Hippocampal formation (tissue), 2 donors: ENCODE measurements at places on chromosomes 12 and 14.
A peak's percentile ranks its signal among the peaks of the same experiment; 100 is the strongest.

DNA sequence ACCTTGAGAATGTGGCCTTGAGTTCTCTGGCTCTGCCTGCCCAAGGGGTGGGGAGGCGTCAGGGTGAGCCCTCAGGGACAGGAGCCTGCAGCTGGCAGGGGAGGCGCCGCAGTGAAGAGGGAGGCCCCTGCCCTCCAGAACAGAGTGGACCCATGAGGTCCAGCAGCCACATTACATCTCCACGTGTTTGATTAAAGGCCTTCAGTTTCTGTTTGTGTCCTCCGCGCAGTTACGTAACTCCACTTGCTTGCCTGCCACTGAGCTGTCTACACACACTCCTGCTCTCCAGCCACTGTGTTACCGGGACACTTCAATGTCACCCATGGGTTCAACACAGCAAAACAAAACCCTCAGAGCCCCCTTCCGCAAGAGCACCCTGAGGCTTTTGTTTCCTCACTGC is 70.4 kb downstream of the CHGA start:
- no peak for DNase-seq

DNA sequence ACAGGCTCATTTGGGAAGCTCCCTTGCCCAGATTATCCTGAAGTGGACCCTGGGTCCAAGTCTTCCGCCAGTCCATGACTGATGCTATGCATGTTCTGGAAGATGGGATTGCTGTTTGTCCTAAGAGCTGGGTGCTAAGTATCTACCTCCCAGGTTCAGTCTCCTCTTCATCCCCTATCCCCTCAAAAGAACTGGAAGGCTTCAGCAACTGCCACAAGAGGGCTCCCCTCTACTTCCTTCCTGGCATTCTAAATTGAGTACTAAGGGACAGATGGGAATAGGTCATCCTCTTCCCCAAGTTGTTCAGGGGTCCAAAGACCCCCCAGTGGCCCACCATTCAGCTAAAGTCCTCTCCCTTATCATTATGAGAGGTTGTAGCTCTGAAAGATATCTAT is 9.0 kb upstream of the FKBP11 start:
- no peak for DNase-seq

DNA sequence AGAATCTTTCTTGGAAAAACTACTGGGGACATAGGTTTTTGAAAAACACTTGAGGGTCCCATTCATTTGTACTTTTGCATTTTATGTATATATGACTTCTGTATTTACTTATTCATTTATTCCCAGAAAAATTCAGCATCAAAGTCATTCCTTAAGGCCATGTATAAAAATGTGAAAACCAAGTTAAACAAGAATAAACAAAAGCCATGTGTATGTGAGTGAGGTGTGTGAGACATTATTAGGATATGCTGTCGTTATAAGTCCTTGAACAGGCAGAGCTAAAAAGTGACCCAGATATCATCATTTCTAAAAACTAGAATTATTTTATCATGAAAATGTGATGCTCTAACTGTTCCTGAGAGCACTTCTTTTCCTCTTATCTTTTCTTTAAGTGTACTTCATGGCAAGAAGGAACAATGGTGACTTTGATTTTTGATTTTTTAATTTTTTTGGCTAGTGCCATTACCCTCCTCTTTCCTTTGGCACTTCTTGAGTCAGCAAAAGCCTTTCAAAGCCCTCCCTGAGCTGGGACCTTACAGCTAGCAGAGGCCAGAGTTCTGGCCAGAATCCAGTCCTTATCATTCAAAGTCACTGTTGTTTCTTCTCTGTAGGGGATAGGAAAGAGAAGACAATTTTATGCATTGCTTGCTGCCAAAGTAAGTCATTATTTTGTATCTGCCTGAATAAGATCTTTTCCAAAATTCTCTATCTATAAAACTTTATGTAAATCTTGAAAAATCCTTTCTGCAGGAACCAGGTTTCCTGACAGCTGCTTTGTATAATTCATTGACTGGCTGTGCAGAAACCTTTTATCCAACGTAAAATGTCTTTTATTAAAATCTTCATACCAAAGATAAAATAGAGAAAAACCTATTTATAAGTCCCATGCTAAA is 419.7 kb upstream of the PRICKLE1 start:
- DNase-seq = no peak

- no peak for DNase-seq
Measured at GRCh38 chr12:119206348-119207062, 27.8 kb downstream of the HSPB8 start.

DNA sequence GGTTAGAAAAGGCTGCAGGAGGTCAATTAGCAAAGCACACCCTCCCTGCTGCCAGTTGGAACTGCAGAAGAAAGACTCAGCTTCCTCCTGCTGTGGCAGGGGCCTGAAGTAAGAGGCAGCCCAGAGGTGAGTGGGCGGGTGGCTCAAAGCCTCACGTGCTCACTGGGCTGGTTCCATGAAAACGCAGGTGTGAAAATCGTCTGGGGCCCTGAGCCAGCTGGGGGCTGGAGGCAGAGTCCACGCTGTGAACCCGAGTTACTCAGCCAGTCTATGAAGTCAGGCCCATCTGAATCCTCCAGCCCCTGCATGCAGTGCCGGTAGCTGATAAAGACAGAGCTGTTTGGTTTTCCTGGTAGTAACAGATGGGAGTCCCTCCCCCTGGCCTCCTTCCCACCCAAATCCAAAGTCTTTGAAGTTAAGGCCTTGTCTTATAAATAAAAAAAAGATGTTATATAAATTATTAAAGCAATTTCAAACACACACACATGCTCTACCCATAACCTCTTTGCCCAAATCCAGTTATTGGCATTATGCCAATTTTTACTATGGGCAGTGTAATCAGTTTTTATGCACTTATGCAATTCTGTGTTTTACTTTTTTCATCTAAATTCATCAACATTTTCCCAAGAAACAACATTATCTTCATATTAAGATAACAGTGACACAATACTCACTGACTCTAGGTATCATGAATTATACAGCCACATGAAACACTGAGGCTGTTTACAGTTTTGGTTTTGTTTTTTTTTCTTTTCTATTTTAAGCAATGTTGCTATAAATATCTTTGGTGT is 57.9 kb upstream of the PNMA1 start:
- no peak for DNase-seq

GRCh38 chr12:93356214-93356613 is 21.5 kb upstream of the NUDT4 start:
- no peak for DNase-seq

- no peak for DNase-seq
Measured at GRCh38 chr14:105865904-105866840, 339.8 kb downstream of the TMEM121 start.

DNA sequence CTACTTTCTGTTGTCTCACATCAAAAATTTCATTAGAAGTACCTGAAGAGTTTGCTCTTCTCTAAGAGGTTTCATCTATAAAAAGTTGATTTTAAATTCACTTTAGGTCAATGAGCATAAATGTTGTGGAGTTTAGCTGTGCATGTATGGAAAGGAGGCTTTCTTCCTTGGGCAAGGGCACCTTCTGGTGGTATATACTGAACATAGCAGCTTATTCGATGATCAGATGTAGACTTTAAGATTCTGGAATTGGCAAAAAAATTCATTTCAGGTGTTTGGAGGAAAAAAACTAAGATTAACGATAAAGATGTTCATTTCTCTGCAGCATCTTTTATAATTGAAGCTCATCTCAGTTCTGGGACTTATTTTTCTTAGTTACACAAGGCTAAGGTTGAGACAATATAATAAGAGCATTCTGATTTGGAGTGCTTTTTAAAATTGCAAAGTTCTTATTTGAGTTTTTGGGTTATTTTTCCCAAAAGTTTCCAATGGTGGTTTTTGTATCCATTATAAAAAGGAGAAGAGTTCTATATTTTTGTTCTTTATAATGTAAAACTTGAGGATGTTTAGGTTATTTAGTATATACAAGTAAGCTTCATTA is 46.8 kb downstream of the TMEM117 start:
- peak; percentile 8 for DNase-seq

DNA sequence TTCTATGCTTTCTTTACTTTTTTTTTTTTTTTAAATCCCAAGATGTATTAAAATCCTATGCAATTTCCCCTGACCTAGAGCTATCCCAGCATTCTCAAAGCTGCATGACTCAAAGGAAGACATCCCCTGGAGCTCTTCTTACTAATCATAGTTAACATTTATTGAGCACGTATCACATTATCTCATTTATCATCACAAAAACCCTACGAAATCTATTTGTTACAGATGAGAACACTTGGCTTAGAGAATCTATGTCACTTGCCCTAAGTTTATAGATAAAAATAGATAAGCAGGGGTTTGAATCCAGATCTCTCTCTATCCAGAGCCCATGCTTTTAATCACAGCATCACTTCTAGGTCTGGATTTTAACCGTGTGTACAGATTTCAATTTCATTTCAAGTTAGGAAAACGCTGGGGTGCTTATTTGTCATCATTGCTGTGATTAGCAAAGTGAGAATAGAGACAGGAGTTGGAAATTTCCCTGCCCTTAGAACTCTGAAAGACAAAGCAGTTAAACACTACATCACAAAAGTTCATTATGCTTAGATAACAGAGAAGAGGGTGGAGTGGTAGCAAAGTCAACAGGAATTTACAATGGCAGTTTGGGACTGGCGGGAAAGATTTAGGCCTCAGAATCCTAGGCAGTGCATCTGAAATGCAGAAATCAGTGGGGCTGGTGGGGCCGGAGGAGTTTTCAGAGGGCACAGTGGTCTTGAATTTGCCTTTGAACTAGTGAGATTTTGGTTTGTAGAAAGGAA is 177.7 kb upstream of the FRMD6 start:
- DNase-seq = no peak

- DNase-seq = no peak
Measured at GRCh38 chr14:84425968-84426367, 1104.0 kb upstream of the FLRT2 start.

- no peak for DNase-seq
Measured at GRCh38 chr14:57831981-57832380, 33.9 kb downstream of the SLC35F4 start.

DNA sequence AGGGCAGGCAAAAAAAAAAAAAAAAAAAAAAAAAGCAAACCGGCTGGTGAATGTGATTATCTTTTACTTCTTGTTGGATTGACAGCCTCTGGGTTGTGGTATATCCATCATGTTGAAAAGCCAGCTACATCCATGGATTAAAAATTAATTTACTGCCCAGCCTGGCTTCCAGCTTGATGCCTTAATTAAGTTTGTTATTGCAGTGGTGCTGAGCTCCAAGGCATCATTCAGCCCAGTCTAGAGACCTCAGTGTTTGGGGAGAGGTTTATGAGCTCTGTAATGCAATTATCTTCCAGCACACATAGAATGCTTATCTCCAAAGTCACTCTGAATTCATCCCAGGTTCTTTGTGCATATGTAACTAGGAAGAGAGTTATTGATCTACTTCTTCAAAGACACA is 114.8 kb downstream of the RIMBP2 start:
- DNase-seq = no peak
